ENCODE measurements at places on chromosomes 1 and 21. TPM values are rescaled to one million over a fixed set of nuclear protein-coding genes. Genes with fewer than 3 reads are reported as not detected.

GRCh38 chr1:38670544-38671122, 188.9 kb downstream of the RRAGC start:
- no peak for DNase-seq

- no peak for DNase-seq
Measured at GRCh38 chr1:27577504-27578188, 26.3 kb downstream of the AHDC1 start.

- no peak for DNase-seq
Measured at GRCh38 chr1:235407419-235407818, 40.2 kb downstream of the TBCE start.

DNA sequence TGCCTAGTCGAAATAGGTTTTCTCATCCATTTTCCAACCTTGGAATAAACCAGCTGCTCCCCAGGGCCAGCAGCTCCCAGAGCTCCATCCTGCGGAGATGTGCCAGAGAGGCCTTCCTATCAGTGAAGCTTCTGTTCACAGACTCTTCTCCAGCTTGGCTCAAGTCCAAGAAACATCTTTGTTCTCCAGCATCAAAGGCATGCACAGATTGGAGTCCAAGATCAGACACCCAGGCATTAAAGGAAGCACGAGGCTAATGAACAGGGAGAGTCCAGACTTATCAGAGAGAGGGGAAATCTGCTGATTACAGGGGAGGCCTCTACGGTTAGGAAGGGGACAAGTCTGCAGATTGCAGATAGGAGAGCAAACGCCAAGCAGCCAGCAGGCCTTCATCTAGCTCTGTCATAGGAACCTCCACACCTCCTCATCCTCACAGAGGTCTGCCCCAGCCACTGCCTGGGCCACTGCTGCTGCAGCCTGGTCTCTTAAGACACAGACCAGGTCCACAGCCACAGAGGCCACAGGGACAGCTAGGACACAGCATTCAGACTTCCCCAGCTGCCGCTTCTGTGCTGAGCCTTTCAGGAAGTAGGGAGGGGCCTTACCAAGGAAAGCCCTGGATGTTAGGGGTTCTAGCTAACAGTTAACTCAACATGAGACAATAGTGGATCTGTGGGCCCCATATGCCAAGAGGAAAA, 3.4 kb downstream of the PRR9 start:
- DNase-seq: no peak

- DNase-seq: no peak
Measured at GRCh38 chr1:166350490-166350889, 183.7 kb upstream of the FAM78B start.

- no peak for DNase-seq
Measured at GRCh38 chr21:24870633-24871032, 736.6 kb downstream of the MRPL39 start.

DNA sequence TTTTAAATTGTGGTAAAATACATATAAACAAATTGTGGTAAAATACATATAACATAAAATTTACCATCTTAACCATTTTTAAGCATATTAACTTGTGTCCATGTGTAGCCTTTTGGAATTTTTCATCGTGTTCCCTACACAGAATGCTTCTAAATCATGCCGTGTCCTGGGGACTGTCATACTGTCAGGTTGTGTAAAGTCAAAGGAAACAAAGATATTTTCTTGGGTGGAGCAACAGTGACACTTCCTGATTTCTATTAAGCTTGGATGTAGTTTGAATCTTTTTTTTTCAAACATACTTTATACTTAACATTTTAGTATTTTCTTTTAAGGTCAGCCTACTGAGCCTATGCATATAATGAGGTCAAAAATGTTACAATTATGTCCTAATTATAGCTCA, 32.3 kb downstream of the DOP1B start:
- DNase-seq: no peak

Gene KDF1
- total RNA-seq: not detected

Gene ANGPTL3
- not detected for total RNA-seq

Gene TMCC2
- 1.1 TPM for total RNA-seq

Gene MFSD2A
- 8.0 TPM for total RNA-seq

All from mesenteric fat pad (tissue), 1 donor.